Activated naive CD8-positive, alpha-beta T cell treated with anti-CD3 and anti-CD28 coated beads, Interleukin-2, amount 50 U/mL, for 24 hours (primary cell): ENCODE measurements at places on chromosomes 5 and 9.

GRCh38 chr9:24614070-24614469 is 68.4 kb upstream of the IZUMO3 start:
- no peak for DNase-seq

GRCh38 chr5:139633295-139634027 is 14.7 kb upstream of the CXXC5 start:
- DNase-seq = peak; percentile 74

DNA sequence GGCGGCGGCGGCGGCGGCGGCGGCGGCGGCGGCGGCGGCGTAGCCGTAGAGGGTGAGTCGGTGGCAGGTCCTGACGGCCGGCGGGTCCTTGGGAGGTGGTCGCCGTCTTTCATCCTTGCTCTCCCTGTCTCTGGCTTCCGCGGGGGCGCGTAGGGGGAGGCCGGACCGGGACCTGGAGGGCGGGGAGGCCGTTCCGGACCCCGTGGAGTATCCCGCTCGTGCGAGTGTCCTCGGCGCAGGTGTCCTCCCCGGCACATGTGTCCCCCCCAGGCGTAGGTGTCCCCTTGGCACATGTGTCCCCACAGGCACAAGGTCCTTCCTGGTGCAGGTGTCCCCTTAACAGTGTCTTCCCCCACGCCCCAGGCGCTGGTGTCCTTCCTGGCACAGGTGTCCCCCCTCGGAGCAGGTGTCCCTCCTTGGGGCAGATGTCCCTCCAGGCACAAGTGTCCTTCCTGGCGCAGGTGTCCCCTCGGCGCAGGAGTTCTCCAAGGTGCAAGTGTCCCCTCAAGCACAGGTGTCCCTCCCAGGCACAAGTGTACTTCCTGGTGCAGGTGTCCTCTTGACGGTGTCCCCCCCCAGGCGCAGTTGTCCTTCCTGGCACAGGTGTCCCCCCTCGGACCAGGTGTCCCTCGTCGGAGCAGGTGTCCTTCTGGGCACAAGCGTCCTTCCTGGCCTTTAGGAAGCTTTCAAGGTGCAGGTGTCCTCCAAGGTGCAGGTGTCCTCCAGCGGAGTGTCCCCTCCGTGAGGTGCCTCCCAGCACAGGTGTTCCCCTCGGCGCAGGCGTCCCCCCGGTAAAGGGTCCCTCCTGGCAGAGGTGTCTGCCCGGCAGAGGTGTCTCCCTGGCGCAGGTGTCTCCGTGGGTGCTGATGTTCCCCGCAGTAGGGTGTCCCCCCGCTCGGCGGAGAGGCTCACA is 519 bp downstream of the EXOC3 start:
- peak; percentile 45 for DNase-seq

- DNase-seq = no peak
Observed at GRCh38 chr9:12318732-12319685, 374.2 kb upstream of the TYRP1 start.

DNA sequence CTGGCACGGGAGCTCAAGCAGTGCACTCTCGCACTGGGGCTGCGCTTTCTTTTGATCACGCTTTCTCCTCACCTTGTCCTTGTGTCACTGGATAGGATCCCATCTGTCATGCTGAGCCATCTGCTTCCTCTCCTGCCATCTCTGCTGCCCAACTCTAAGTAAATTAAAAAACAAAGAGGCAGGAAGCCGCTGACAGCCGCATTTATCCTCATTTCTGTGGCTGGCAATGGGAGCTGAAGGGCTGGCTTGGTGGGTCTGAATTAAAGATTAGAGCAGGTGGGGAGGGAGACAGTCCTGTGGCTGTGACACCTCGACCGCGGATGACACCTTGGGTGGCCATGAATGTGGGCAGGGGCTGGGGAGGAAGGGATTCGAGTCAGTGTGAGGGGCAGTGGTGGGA is 159.2 kb upstream of the ALDH1B1 start:
- DNase-seq = no peak

DNA sequence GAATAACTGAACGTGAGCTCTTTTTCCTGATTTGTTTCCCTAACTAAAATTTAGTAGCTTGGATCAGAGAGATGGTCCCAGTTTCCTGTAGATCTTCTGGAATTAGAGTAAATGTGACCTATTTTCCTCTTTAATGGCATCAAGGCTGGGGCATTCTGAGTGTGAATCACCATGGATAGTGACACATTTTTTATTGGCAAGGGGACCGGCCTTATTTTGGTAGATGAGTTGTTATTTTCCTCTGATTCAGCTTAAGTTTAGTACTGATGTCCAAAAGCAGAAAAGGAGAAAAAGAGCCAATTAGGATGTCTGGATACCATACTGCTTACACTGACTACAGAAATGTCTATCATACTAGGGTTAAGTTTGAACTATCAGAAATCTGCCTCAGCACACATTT is 68.1 kb downstream of the RNF38 start:
- DNase-seq = no peak

DNA sequence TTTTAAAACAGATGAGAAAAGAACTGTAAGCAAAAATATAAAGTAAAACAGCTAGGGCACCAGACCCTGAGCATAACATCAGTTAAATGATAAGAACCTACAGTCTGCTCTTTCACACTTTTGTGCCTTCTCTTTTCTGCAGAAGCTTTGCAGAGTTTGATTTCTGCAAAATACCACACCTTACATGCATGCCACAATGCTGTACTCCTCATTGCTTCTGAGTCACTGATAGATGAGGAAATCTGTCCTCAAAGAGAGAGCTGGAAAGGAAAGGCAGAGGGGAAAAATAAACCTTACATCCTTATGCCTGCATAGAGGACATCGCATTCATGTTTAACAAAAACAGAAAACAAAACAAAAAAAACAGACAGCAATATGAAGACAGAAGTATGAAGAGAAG is 142.9 kb downstream of the ATPSCKMT start:
- no peak for DNase-seq

- DNase-seq = no peak
Observed at GRCh38 chr5:50576265-50576664, 90.2 kb upstream of the PARP8 start.

- DNase-seq = no peak
Observed at GRCh38 chr5:150593996-150594395, 46.5 kb upstream of the SYNPO start.

DNA sequence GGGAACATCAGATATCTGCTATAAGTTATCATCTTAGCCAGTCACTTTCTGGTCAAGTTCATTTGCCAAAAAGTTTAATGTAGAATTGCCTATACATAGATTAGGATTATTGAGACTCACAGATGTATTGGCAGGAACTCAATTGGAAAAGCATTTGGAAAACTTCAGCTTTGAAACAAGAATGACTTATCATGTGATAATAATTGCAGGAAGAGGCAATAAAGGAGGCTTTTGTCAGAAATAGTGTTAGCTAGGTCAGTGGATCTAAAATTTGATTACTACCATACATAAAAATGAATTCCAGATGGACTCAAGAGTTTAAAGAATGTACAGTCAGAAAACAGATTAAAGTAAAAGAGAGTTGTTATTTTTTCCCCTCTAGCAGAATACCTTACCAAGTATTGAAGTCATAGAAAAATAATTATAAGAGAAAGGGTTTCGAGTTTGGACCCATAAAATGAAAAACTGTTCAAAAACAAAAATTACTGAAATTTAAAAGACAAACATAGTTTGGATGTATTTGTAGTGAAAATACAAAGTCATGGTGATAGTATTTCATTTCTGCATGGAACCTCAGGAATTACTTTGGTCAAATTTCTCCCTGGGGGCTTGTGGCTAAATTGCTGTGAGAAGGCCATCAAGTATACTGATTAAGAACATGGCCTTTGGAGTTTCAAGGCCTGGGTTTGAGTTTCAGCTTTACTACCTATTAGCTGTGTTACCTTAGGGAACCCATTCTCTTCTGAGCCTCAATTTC is 159.9 kb downstream of the TMEM38B start:
- DNase-seq = no peak

- DNase-seq = no peak
Observed at GRCh38 chr5:39650008-39650762, 225.4 kb upstream of the DAB2 start.

DNA sequence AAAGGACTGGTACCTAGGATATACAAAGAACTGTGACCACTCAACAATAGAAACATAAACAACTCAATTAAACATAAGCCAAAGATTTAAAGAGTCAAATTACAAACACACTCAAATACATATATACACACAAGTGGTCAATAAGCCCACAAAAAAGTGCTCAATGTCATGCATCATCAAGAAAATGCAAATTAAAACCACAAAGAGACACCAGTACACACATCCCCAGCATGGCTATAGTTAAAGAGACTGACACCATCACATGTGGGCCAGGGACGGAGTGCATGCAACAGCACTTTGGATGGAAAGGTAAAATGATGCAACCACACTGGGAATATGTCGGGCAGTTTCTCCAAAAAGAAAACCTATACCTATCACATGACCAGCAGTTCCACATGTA is 89.7 kb downstream of the CAAP1 start:
- no peak for DNase-seq
